ENCODE measurements at places on chromosomes 6 and 20. TPM values are rescaled to one million over a fixed set of nuclear protein-coding genes. Genes with fewer than 3 reads are reported as not detected.

- no peaks in the 10 kb centered on the region for H3K27me3 ChIP-seq
- no peak overlapping the region for H3K27ac ChIP-seq
- H3K4me1 ChIP-seq, result peaks cover 10% of the 10 kb centered on the region
- H3K36me3 ChIP-seq, result no peaks in the 10 kb centered on the region
Measured at GRCh38 chr6:157861814-157862213, 38.8 kb downstream of the SNX9 start.

Gene CARMIL1
- 1.7 TPM for polyA plus RNA-seq

DNA sequence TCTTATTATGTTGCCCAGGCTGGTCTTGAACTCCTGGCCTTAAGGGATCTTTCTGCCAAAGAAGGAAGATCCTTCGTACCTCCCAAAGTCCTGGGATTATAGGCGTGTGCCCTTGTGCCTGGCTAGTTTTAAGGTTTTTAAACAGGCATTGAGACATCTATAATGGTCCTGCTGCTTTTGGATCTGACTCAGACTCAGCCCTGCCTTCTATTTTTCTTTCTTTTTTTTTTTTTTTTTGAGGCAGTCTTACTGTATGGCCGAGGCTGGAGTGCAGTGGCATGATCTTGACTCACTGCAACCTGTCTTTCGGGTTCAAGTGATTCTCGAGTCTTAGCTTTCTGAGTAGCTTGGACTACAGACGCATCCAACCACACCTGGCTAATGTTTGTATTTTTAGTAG lies 73.7 kb downstream of the PHF20 start:
- H3K27me3 ChIP-seq, result no peaks in the 10 kb centered on the region
- H3K4me3 ChIP-seq, result no peak overlapping the region
- H3K27ac ChIP-seq, result no peak overlapping the region
- peaks cover 3% of the 10 kb centered on the region for H3K36me3 ChIP-seq
- no peak for DNase-seq
- peaks cover 7% of the 10 kb centered on the region for H3K4me1 ChIP-seq

Gene BPIFB4
- polyA plus RNA-seq, result not detected

DNA sequence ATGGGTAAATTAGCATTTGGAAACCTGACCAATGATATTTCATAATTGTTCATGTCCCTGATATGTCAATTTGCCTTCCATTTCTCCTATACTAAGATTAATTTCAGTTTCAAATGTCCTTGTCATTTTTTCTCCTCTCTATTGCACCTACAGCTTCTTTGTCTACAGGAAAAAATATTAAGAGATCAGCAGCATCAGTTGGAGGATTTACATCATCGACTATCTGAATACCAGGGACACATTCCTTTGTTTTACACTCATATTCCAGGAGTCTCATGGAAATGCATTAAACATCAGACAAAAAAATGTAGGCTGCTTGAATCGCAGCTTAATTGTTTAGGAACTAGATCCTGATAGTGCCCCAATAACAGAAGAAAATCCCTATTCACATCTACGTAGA lies 188.2 kb downstream of the PRKN start:
- H3K27ac ChIP-seq, result peak overlapping the region; percentile 71
- no peaks in the 10 kb centered on the region for H3K27me3 ChIP-seq
- peaks cover 18% of the 10 kb centered on the region for H3K4me1 ChIP-seq
- no peak for DNase-seq

GRCh38 chr20:561437-562231 lies 18.0 kb upstream of the CSNK2A1 start:
- peak; percentile 83 for DNase-seq
- H3K4me3 ChIP-seq, result no peak overlapping the region
- H3K4me1 ChIP-seq, result no peaks in the 10 kb centered on the region
- peaks cover 13% of the 10 kb centered on the region for H3K27me3 ChIP-seq

Gene TRAPPC3L
- 0.03 TPM for polyA plus RNA-seq

DNA sequence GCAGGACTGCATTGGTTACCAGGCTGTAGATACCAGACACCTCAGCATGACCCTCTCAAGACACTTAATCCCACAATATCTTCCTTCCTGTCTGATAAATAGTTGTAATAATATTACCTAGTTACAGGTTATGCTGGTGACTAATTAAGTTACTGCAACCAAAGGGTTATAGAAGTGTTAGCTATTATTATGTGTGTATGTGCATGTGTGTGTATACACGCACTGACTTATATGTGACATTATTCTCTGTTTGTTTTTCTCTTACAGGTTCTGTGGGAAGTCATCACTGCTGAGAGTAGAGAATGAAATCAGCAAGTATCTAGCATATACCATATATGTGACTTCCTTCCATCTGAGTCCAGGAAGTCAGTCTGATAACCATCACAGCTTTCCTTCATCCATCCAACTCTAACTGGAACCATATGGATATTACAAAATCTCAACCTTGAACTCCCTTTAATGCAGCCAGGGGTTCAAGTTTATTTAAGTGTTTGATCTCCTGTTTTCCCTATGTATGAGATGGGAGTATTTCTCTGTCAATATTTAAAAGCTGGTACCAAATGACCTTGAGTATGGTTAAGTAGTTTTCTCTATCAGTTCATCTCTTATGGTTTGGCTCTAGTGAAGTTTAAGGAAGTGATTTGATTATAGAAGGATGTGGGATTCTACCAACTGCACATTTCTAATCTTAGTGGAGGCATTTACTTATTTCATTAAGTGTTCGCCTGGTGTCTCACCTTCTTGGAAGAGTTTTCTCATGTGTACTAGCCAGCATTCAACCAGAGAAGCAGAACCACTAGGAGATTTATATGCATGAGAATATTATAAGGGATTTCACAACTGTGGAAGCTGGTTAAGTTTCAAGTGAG lies 313.2 kb downstream of the HIVEP2 start:
- no peaks in the 10 kb centered on the region for H3K27me3 ChIP-seq
- H3K27ac ChIP-seq, result peak overlapping the region; percentile 91
- peak; percentile 29 for DNase-seq
- H3K36me3 ChIP-seq, result no peaks in the 10 kb centered on the region
- H3K4me3 ChIP-seq, result no peak overlapping the region

- no peaks in the 10 kb centered on the region for H3K4me1 ChIP-seq
- no peaks in the 10 kb centered on the region for H3K27me3 ChIP-seq
- H3K36me3 ChIP-seq, result no peaks in the 10 kb centered on the region
- H3K27ac ChIP-seq, result no peak overlapping the region
- H3K4me3 ChIP-seq, result no peak overlapping the region
- DNase-seq, result no peak
Measured at GRCh38 chr6:118042855-118043254, 135.8 kb downstream of the SLC35F1 start.

Data from SK-N-SH (cell line).